Effector CD4-positive, alpha-beta T cell (primary cell): ENCODE measurements at places on chromosomes 5 and 9.

DNA sequence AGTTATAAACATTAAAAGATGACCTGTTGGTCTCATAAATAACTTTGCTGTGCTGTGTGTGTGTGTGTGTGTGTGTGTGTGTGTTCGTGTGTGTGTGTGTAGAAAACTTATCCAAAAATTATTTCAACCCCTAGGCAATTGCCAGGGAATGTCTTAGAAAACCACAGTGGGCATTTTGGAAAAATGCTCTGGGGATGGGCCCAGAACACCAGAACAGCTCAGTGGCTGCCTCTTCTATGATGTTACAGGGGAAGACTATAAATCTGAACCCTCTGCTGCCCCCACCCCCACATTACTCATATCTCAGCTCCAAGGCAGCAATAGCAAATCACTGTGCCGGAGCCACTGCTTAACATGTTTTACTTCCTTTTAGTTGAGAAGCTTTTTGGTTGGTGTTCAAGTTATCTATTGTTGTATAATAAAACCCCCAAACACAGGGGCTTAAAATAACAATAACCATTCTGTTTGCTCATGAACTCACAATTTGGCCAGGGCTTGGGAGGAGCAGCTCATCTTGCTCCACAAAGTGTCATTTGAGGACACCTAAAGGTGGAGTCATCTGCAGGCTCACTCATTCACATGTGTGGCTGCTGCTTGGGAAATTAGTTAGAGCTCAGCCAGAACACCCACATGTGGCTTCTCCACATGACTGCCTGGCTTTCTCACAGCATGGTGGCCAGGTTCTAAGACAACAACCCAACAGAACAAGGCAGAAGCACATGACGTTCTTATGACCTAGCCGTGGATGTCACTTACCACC lies 40.4 kb downstream of the ACTBL2 start:
- no peak for DNase-seq

DNA sequence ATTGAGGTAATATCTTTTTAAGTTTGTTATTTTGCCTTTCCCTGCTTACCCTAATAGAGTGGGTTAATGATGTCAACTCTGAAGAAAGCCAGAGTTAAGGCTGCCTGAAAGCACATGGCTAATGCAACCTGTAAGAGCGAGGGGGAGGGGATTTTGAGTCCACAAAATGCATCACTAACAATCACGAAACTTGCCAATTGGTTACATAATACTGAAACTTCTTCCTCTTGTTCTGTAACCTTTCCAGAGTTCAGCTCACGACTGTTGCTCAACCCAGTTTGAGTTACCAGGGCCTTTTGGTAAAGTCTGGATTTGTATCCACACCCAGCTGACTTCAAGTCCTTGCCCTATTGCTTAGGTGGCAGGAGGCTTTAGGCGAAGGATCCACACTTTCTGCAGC lies 308.8 kb downstream of the EFNA5 start:
- no peak for DNase-seq

DNA sequence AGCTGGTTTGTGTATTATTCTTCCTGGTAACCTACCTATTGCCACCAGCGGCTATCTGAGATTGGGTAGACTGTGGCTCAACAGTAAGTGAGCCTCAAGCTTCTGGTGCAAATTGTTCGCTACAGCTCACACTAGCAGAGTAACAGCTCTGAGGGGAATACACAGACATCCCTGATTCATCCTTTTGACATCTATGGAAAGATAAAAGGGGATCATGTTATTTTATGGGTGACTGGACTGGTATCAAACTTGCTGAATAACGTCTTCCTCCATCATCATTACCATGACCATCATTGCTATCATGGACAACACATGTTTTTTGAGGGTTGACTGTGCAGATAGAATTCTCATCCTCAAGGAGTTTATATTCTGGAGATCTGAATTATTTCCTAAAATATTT lies 129.6 kb downstream of the PIK3R1 start:
- DNase-seq: no peak

- DNase-seq: no peak
These were observed 795 bp upstream of the ASS1 start for GRCh38 chr9:130443840-130444492.

GRCh38 chr5:129082225-129083136 lies 12.1 kb upstream of the ISOC1 start:
- no peak for DNase-seq

DNA sequence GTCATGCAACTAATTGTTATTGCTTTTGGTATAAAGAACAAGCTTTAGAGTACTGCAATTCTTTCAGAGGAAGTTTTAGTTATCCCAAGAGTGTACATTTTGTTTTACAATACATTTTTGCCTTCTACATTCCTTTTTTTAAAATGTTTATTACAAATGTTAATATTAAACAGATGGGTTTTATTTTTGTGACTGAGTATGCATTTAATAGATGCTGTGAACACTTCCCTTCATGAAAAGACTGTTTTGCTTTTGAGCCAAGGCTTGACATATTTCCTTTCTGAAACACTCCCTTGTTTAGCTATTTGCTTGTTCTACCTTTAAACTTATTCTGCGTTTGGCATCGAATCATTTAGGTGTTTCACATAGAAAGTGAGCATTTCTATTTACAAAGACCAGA lies 14.8 kb upstream of the ZNF474 start:
- no peak for DNase-seq
